ENCODE measurements at places on chromosomes 16 and 17. TPM values are rescaled to one million over a fixed set of nuclear protein-coding genes. Genes with fewer than 3 reads are reported as not detected.

DNA sequence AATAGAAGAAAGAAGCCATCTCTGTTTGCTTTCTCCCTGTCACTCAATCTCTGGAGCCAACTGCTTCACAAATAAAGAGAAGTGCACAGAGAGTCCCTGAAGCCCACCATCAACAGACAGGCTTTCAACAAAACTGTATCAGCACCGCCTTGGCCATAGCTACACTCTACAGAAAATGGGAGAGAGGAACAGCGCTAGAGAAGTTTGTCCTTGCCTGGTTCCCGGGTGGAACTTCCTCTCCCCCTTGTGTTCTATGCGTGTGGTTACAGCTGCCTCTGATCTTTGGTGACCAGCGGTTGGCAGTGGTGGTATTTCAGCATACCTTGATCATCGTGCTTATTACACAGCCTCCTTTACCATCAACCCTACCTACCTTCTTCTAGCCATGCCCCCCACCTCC lies 91.4 kb upstream of the CCL2 start:
- no peak for DNase-seq
- H3K27ac ChIP-seq, result no peak overlapping the region
- H3K4me3 ChIP-seq, result no peak overlapping the region
- no peaks in the 10 kb centered on the region for H3K27me3 ChIP-seq
- no peaks in the 10 kb centered on the region for H3K36me3 ChIP-seq
- no peaks in the 10 kb centered on the region for H3K4me1 ChIP-seq

GRCh38 chr16:19524356-19524615 lies 544 bp downstream of the CCP110 start:
- H3K27ac ChIP-seq, result peak overlapping the region; percentile 73
- no peaks in the 10 kb centered on the region for H3K27me3 ChIP-seq
- DNase-seq, result no peak
- peak overlapping the region; percentile 89 for H3K4me3 ChIP-seq
- H3K4me1 ChIP-seq, result peaks cover 15% of the 10 kb centered on the region
- no peaks in the 10 kb centered on the region for H3K36me3 ChIP-seq

- peaks cover 32% of the 10 kb centered on the region for H3K4me1 ChIP-seq
- DNase-seq, result no peak
- H3K27ac ChIP-seq, result peak overlapping the region; percentile 91
- no peaks in the 10 kb centered on the region for H3K27me3 ChIP-seq
- H3K4me3 ChIP-seq, result peak overlapping the region; percentile 99
Observed at GRCh38 chr16:68310437-68310773, 341 bp downstream of the SLC7A6OS start.

DNA sequence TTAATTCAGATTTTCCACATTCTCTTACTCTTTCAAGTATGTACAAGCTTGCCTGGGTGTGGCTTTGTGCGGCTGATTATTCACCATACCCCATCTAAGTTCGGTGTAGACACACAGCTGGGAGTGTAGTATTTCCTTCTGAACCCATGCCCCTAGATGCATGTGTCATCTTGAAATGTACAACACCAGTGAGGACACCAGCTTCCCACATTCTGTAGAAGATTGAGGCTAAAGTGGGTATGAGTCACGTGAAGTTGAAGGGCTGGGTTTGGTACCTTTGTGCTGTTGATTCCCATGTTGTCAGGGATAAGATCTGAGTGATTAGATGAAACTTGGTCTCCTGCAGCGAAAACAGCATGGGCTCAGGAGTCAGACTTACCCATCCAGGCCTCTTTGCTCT lies 14.6 kb upstream of the DHX8 start:
- no peak for DNase-seq
- H3K36me3 ChIP-seq, result no peaks in the 10 kb centered on the region
- no peaks in the 10 kb centered on the region for H3K4me1 ChIP-seq
- no peak overlapping the region for H3K4me3 ChIP-seq
- H3K27me3 ChIP-seq, result no peaks in the 10 kb centered on the region

GRCh38 chr17:2975469-2975958 lies 87.9 kb downstream of the OR1D5 start:
- H3K27me3 ChIP-seq, result no peaks in the 10 kb centered on the region
- no peak for DNase-seq
- no peaks in the 10 kb centered on the region for H3K4me1 ChIP-seq
- H3K27ac ChIP-seq, result no peak overlapping the region

Gene FBXO39
- 0.93 TPM for total RNA-seq

Gene GP1BA
- total RNA-seq, result not detected

Gene TMEM100
- not detected for total RNA-seq

Gene HS3ST3A1
- total RNA-seq, result not detected

Gene GAST
- not detected for total RNA-seq
